ENCODE measurements at places on chromosomes 5 and 9.

- DNase-seq: no peak
These were observed 39.0 kb downstream of the ITK start for GRCh38 chr5:157219491-157220271.

GRCh38 chr5:135952683-135953082 lies 2.1 kb downstream of the LECT2 start:
- DNase-seq: no peak

DNA sequence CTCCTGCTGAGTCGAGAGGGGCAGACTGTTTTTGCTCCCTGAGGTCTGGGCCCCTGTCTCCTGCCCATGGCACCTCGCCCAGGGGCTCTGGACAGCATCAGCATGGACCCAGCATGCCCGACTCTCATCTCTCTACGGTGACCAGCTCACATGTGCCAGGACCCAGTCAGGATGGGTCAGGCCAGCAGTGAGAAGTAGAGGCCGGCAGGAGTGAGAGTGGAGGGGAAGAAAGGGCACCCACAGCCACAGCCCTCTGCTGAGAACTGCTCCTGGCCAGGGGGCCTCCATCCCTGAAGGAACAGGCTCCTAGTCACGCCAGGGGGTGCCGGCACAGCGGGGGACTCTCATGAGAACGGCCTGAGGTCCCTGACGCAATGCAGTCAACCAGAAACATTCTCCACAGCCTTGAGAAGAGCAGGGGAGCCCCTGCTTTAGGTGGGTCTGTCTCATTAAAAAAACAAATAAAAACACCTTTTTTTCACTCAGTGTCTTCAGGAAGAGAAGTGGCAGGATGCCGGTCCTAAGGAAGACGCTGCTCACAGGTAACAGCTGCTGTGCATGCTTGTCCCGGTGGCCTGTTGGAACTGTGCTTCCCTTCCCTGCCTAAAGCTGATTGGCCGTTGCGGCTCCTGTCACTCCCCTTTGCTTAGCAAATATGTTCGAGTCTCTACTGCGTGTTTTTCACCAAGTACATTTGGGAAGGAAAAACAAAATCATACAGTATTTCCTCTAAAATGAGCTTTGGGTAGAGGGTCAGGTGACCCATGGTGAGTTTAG lies 85.7 kb upstream of the FBXW11 start:
- DNase-seq: no peak

DNA sequence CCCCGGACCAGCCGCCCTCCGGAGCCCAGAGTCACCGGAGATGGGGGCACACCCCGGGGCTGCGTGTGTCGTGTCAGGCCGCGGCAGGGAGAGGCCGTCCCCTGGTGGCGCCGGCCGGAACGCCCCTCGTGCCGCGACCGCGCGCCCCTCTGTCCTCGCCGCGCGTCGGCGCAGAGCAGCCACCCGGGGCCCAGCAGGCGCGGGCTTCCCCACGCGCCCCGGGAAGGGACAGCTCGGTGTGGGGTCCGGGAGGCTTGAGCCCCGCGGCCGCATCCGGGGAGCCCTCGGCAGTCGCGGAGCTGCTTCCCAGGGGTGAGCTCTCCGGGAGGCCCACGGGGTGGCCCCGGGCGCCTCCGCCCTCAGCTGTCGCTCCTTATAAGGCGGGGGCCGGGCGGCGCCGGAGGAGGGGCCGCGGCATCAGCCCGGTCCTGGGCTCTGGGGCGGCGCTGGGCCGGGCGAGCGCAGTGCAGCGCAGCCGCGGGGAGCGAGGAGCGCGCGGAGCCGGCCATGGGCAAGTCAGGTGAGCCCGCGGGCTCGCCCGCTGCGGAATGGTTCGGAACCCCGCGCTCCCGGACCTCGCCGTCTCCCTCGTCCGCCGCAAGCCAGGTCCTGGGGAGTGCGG lies at the start of gene GLIPR2:
Gene GLIPR2, plus strand, starts transcription at position 462 of the 622 bp plus-strand sequence. Its CDS starts 46 bp downstream, at position 508.
- peak; percentile 26 for DNase-seq

- no peak for DNase-seq
These were observed 60.1 kb downstream of the KCTD16 start for GRCh38 chr5:144230806-144231205.

- DNase-seq: no peak
These were observed 52.1 kb downstream of the STRBP start for GRCh38 chr9:123216251-123216797.
